H9 (cell line): ENCODE measurements at places on chromosomes 3 and 15. TPM values are rescaled to one million over a fixed set of nuclear protein-coding genes. Genes with fewer than 3 reads are reported as not detected.

DNA sequence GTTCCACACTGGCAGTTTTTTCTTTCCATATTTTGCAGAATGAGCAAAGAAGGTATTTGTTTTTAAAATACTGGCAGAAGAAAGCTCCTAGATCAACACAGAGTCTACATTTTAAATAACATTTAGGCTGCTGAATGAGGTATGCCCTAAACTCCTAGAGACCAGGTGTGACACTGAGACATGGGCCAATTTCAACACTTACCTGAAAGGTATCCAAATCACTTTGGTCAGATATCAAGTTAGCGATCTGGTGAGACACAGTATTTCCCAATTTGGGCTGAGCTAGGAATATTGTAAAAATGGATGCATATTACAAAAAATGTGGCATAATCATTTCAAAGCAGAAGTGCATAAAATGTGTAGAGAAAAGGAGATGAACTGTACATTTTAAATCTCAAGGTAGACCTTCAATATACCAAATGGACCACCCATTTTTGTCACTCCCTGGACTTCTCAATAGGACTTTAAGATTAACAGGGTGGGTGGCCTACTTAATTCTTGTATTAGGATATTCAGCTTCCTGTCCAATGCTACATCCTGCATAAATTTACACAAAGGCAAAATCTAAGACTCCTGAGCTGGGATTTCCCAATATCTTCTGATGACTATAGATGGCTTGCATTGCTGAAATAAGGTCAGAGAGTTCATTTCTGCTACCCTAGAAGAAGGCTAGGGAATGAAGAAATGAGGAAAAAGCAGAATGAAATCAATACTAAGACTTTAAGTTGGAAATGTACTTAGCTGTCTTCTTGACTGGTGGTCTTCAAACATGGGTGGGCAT is 487.8 kb downstream of the FOXP1 start:
- H3K4me1 ChIP-seq: no peaks in the 10 kb centered on the region
- no peak for DNase-seq
- no peaks in the 10 kb centered on the region for H3K27me3 ChIP-seq
- no peak overlapping the region for H3K4me3 ChIP-seq

- no peaks in the 10 kb centered on the region; the same call in none of the 2 replicates for H3K27me3 ChIP-seq
- H3K36me3 ChIP-seq: no peaks in the 10 kb centered on the region; the same call in 1 of the 2 replicates
- H3K4me1 ChIP-seq: peaks cover 3% of the 10 kb centered on the region; the same call in 1 of the 2 replicates
- DNase-seq: no peak
- no peak overlapping the region for H3K27ac ChIP-seq
- no peak overlapping the region for H3K4me3 ChIP-seq
Measured at GRCh38 chr3:139521144-139521543, 18.4 kb downstream of the RBP1 start.

- peaks cover 9% of the 10 kb centered on the region; the same call in 1 of the 2 replicates for H3K4me1 ChIP-seq
- H3K4me3 ChIP-seq: no peak overlapping the region
- no peak for DNase-seq
- no peak overlapping the region for H3K27ac ChIP-seq
- H3K36me3 ChIP-seq: peaks cover 10% of the 10 kb centered on the region
Measured at GRCh38 chr3:150097588-150097890, 126.8 kb upstream of the PFN2 start.

DNA sequence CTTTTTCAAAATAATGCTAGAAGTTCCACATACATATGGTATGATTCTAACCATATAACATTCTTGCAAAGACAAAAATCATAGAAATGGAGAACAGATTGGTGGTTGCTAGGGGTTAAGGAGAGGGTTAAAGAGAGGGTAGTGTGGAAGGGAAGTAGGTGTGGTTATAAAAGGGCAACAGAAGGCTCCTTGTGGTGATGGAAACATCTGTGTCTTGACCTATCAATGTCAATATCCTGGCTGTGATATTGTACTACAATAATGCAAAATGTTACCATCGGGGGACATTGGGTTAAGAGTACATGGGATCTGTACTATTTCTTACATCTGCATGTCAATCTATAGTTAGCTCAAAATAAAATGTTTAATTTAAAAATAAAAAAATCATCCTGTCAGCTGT is 67.8 kb upstream of the FSIP1 start:
- H3K27me3 ChIP-seq: no peaks in the 10 kb centered on the region
- H3K27ac ChIP-seq: no peak overlapping the region
- DNase-seq: no peak
- peaks cover 4% of the 10 kb centered on the region; the same call in 1 of the 2 replicates for H3K36me3 ChIP-seq
- H3K4me3 ChIP-seq: no peak overlapping the region

GRCh38 chr3:65836047-65836446 is 202.7 kb downstream of the MAGI1 start:
- peaks cover 11% of the 10 kb centered on the region for H3K4me1 ChIP-seq
- no peak overlapping the region for H3K27ac ChIP-seq
- no peaks in the 10 kb centered on the region for H3K27me3 ChIP-seq

DNA sequence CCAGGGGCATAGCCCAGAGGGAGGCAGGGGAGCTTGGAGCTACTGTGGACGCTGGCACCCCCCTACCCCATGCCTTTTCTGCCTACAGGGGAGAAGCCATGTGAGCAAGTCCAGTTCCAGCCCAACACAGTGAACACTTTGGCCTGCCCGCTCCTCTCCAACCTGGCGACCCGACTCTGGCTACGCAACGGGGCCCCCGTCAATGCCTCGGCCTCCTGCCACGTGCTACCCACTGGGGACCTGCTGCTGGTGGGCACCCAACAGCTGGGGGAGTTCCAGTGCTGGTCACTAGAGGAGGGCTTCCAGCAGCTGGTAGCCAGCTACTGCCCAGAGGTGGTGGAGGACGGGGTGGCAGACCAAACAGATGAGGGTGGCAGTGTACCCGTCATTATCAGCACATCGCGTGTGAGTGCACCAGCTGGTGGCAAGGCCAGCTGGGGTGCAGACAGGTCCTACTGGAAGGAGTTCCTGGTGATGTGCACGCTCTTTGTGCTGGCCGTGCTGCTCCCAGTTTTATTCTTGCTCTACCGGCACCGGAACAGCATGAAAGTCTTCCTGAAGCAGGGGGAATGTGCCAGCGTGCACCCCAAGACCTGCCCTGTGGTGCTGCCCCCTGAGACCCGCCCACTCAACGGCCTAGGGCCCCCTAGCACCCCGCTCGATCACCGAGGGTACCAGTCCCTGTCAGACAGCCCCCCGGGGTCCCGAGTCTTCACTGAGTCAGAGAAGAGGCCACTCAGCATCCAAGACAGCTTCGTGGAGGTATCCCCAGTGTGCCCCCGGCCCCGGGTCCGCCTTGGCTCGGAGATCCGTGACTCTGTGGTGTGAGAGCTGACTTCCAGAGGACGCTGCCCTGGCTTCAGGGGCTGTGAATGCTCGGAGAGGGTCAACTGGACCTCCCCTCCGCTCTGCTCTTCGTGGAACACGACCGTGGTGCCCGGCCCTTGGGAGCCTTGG is 5.6 kb downstream of the CIB1 start:
- no peaks in the 10 kb centered on the region for H3K27me3 ChIP-seq
- no peak for DNase-seq
- H3K27ac ChIP-seq: no peak overlapping the region

DNA sequence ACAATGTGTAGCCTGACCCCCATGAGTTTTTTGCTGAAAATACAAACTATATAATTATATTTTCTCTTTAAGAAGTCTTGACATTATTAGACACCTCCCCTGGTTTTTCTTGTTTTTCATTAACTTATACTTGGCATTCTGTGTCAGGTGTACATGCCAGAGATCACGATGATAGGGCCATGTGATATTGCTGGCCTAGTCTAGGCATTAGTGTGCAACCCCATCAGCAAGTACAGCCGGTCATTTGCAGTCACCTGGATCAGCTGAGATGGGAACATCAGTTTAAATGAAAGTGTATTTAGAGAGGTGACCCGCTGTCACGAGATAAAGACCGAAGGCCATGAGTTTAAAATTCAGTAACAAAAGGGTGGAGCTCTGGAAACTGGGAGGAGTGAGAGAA is 12.6 kb upstream of the SPPL2A start:
- H3K36me3 ChIP-seq: no peaks in the 10 kb centered on the region
- no peak overlapping the region for H3K4me3 ChIP-seq
- no peaks in the 10 kb centered on the region for H3K4me1 ChIP-seq
- no peaks in the 10 kb centered on the region for H3K27me3 ChIP-seq
- H3K27ac ChIP-seq: no peak overlapping the region

- H3K36me3 ChIP-seq: no peaks in the 10 kb centered on the region; the same call in 2 of the 3 replicates
- H3K27me3 ChIP-seq: no peaks in the 10 kb centered on the region
- DNase-seq: no peak
- H3K4me1 ChIP-seq: no peaks in the 10 kb centered on the region; the same call in 1 of the 2 replicates
- H3K27ac ChIP-seq: no peak overlapping the region
Measured at GRCh38 chr3:148042663-148043445, 633.7 kb downstream of the ZIC1 start.

DNA sequence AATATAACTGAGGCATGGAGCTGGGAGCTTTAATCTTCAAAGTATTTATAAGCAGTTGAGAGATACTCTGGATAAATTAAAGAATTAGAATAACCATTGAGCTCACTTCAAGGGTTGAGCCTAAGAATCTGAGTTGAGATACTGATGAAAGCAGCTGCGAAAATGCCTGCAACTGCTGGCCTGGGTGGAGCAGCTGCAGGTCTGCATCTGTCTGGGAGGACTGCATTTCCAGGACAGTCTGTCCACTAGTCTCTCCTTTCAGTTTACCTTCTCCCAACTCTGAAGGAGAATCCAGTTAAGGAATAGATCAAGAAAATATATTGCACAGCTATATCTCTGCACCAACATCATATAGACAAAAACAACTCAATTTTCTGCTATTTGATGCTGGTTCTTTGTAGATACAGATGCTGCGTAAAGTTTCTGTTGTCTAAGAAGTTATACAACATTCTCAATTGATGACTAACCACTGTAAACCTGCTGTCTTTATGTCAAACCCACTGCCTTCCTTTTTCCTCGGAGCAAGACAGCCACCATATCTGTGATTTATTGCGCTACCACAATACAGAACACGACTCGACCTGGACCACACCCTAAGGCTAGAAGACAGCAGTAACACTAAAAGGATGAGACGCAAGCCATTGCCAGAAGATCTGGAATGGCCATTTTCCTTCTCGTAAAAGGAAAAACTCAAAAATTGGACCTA is 245.1 kb downstream of the MAGI1 start:
- H3K27ac ChIP-seq: no peak overlapping the region
- no peaks in the 10 kb centered on the region for H3K27me3 ChIP-seq
- H3K4me3 ChIP-seq: no peak overlapping the region
- H3K4me1 ChIP-seq: 0 out of 2 replicates have a peak, but pooled peaks cover 2% of the 10 kb centered on the region

DNA sequence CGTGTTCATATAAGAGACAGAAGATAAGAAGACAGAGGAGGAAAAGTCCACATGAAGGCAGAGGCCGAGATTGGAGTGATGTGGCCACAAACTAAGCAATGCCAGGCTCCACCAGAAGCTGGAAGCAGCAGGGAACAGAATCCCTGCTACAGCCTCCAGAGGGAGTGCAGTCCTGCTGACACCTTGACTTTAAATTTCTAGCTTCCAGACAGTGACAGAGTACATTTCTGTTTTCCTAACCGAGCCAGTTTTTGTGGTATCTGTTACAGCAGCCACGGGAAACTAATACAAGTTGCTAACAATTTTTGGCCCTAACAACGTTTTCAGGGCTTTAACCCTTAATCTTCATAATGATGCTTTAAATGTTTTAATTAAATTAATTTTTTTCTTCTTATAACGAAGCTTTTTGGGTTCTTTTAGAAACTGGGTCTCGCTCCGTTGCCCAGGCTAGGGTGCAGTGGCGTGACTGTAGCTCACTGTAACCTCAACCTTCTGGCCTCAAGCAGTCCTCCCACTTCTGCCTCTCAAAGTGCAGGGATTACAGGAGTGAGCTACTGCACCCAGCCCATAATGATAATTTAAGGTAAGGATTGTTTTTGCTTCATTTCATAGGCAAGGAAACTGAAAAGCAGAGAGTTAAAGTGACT is 202.3 kb upstream of the PROK2 start:
- H3K36me3 ChIP-seq: peaks cover 5% of the 10 kb centered on the region; the same call in 1 of the 2 replicates
- no peak overlapping the region for H3K27ac ChIP-seq
- peaks cover 3% of the 10 kb centered on the region; the same call in 1 of the 2 replicates for H3K4me1 ChIP-seq
- no peaks in the 10 kb centered on the region; the same call in 1 of the 2 replicates for H3K27me3 ChIP-seq
- H3K4me3 ChIP-seq: no peak overlapping the region

GRCh38 chr3:194950906-194951628 is 265.4 kb downstream of the FAM43A start:
- no peak for DNase-seq
- no peaks in the 10 kb centered on the region for H3K4me1 ChIP-seq
- no peak overlapping the region for H3K4me3 ChIP-seq
- no peaks in the 10 kb centered on the region for H3K27me3 ChIP-seq
- no peak overlapping the region for H3K27ac ChIP-seq

DNA sequence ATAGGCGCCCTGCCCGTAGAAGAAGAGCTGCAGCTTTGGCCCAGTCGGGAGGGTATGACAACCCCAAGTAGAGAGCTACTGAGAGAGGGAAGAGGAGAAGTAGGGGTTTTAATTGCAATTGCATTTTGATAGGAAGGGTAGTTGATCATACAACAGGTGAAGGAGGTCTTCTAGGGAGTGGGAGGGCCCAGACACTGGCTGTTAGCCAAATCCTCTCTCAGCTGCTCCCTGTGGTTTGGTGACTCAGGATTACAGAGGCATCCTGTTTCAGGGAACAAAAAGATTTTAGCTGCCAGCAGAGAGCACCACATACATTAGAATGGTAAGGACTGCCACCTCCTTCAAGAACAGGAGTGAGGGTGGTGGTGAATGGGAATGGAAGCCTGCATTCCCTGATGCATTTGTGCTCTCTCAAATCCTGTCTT is 408.9 kb upstream of the THBS1 start:
- H3K36me3 ChIP-seq: no peaks in the 10 kb centered on the region
- peaks cover 9% of the 10 kb centered on the region; the same call in 1 of the 2 replicates for H3K4me1 ChIP-seq
- no peaks in the 10 kb centered on the region for H3K27me3 ChIP-seq
- DNase-seq: peak; percentile 87
- H3K4me3 ChIP-seq: no peak overlapping the region
- H3K27ac ChIP-seq: peak overlapping the region; percentile 26

- H3K4me1 ChIP-seq: peaks cover 2% of the 10 kb centered on the region; the same call in 1 of the 2 replicates
- H3K27me3 ChIP-seq: no peaks in the 10 kb centered on the region
- no peak for DNase-seq
- no peaks in the 10 kb centered on the region for H3K36me3 ChIP-seq
Measured at GRCh38 chr3:182508919-182509711, 284.2 kb upstream of the ATP11B start.

SERPINI2 gene
- total RNA-seq: 0.22 TPM in 1 of 2 replicates, not detected in the other

ALPK3 gene
- 17.7 and 18.0 TPM in 2 replicates for total RNA-seq

HTR3C gene
- total RNA-seq: not detected in 2 replicates

SLC28A1 gene
- total RNA-seq: 0.13 TPM in 1 of 2 replicates, not detected in the other

RAB6B gene
- total RNA-seq: 12.3 and 14.8 TPM in 2 replicates

RAD51 gene
- 39.2 and 44.8 TPM in 2 replicates for total RNA-seq

MYH15 gene
- 0.07 and 0.13 TPM in 2 replicates for total RNA-seq
